Naive thymus-derived CD8-positive, alpha-beta T cell (primary cell): ENCODE measurements at places on chromosomes 5 and 9.

DNA sequence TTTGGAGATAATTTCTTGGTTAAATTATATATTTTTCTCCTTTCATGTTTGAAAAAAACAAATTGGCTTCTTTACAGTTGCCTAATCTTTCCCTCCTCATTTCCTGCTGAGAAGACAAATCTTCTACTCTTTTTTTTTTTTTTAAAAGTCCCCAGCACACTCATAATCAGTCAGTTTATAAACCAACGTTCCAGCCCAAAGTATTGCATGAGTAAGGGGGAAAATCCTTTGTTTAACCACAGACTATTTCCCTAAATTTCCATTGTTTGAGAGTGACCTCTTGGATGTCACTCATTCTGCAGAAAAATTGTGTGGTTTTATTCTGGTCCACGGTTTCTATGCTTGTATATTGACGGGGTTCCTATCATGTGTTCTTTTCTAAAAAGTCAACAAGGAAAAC lies 55.1 kb upstream of the TLR4 start:
- DNase-seq = no peak

DNA sequence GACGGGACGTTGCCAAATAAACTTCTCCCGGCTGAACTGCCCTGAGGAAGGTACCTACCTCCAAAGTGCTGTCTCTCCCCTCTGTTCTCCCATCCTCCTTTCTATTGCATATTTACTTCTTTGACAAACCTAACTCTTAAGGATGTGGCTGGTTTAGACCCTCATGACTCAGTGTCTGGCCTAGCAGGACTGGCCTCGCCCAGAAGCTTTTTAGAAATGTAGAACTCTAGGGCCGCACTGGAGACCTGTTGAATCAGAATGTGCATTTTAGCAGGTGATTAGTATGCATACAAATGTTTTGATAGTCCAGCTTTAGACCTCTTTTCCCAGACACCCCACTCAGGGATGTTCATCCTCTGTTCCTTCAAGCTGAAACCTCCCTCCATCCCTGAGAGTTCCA lies 335.9 kb downstream of the PIK3R1 start:
- DNase-seq = no peak

GRCh38 chr5:146836226-146836842 lies 42.2 kb downstream of the PPP2R2B start:
- DNase-seq = no peak

GRCh38 chr5:9169557-9169902 lies 376.3 kb downstream of the SEMA5A start:
- DNase-seq = no peak

GRCh38 chr9:100088202-100088601 lies 10.6 kb downstream of the ERP44 start:
- DNase-seq = no peak

- no peak for DNase-seq
Observed at GRCh38 chr5:43514471-43514815, 505 bp downstream of the C5orf34 start.
